IPS DF 19.7 (cell line): ENCODE measurements at places on chromosomes 3 and 15.

- DNase-seq: no peak
These were observed 1.3 kb downstream of the CAV3 start for GRCh38 chr3:8734908-8735307.

DNA sequence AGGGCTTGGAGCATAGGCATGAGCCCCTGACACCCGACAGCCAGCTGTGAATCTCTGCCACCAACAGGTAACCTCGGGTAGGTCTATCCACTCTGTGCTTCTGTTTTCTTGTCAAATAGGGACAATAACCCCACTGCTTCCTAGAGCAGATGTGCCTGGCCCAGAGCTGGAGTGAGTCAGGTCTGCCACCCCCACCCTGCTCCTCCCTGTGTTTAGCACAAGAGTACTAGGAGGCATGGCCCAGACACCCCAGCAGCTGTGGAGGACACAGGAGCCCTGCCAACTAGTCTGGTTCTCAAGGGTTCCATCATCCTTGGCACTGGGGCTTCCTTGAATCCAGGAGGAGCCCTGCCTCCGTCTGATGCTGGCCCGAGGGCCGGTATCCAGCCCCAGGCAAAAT, 33.7 kb upstream of the TMEM115 start:
- DNase-seq: no peak

GRCh38 chr3:16257309-16257708, 7.4 kb downstream of the DPH3 start:
- DNase-seq: no peak

DNA sequence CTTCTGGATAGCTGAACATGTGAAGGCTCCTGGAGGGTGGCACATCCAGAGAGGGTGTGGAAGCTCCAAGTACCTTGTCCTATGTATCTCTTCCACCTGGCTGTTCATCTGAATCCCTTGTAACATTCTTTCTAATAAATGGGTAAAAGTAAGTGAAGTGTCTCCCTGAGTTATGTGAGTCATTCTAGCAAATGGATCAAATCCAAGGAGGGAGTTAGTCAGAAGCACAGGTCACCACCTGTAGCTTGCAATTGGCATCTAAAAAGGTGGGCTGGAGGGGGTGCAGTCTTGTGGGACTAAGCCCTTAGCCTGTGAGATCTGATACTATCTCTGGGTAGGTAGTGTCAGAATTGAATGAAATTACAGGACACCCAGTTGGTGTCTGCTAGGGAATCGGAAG, 71.0 kb downstream of the WWTR1 start:
- no peak for DNase-seq

DNA sequence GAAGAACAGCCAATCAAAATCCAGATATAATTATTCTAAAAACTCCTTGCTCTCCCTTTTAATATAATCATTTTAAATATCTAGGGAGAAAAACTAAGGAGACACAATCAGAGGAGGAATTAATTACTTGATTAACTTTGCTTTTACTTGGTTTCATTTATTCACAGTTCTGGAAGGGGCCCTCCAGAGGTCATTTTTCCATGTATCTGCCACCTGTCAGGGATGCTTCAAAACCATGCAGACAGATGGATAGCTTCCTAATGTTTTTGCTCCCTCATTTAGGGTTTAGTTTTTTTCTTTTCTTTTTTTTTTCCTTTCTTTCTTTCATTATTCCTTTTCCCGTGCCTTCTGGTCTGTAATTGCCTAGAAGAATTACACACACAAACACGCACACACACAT, 438.1 kb upstream of the ARPP21 start:
- DNase-seq: no peak

GRCh38 chr3:195227871-195228270, 43.1 kb downstream of the XXYLT1 start:
- no peak for DNase-seq
